ENCODE measurements at places on chromosomes 11 and 22.

DNA sequence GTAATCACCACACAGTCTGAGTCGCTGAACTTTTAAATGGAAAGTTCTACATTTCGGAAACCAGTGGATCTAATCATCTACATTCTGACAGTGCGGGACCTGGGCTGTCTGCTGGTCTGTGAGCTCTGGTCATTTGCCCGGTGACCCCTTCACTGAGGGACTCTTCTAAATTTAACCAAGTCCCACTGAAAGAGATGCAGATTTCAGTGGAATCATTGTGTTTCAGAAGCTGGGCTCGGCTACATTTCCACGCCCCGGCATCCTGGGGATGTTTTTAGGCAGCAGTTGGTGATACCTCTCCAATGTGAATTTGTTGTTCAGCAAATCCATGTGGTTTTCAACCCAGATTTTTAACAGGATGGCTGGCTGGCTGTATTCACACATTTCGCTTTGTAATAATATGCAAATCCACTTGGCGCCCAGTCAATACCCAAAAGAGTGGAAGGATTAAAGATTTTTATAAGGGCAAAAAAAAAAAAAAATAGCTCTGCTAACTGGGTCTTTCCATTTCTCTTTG, 145.5 kb upstream of the RASSF10 start:
- DNase-seq: no peak

GRCh38 chr11:129192150-129192549, at the start of gene ARHGAP32:
TSS of gene ARHGAP32 (minus strand) at chr11:129192325. CDS start at chr11:129192198, 127 bp downstream.
- DNase-seq: no peak

DNA sequence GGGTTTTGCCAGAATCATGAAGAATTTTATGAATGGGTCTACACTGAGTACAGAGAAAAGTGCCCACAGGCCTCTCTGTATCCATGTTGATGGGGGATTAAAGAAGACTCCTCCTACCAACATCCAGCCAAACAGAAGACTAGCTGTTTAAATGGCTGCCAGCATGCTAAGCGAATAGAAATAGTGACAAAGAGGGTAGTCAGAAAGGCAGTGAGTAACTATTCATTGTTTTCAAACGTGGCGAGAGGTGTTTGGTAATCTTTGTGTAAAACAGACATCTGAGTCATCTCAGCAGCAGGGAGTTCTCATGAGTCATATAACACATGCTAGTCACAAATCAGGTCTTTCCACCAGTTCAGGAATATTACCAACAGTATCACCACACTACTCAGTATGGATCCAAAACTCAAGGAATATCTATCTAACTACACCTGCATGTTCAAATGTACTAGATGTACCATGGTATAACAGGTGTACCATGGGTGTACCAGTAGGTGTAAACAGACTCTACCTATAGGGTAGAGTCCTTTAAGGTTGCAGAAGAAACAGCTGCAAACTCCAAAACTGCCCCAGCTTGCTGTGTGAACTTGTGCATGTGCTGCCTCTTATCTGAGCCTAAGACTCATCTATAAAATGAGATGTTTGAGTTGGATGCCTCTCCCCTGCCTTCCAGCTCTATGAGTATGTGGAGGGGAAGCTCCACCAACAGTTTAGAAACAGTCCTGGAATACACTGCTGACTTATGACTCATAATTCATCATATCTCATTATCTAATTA, 82.0 kb downstream of the SLC1A2 start:
- DNase-seq: no peak

- DNase-seq: no peak
Measured at GRCh38 chr11:45391168-45391850, 105.2 kb upstream of the SYT13 start.

DNA sequence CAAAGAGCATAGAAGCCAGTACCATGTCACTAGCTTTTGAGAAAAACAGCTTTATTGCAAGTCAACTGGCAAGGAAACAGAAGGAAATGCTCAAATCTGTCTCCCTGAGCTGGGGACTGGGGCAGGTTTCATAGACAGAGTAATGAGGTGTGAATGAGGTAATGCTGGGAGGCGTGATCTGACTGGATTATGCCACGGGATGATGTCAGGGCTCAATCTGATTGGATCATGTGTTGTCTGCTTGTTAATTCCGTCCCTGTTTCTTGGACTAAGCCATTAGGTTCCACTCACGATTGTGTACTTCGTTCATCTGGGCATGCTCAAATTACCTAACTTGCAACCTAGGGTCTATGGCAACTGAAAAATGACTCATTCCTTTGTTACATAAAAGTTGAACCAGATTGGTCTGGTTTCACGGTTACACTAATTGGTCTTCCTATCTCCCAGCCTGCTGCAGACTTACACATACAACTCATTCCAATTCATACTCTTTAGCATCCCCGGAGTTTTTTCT, 20.2 kb upstream of the OR10A5 start:
- DNase-seq: no peak

DNA sequence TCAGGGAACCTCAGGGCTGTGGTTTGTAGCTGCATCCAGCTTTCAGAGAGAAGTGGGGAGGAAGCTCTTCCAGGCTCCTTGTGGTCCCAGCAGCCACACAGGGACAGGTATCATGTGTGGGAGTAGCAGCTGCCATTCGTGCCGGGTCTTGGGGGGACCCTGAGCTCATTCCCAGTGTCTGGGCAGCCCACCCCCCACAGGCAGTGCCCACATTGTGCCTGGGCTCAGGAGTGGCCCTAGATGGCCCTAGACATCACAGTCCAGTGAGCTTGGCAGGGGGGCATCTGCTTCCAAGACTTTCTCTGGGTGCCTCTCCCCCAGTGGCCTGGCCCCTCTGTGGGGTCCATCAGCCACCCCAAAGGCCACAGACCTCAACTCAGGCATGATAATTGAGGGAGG, 619.7 kb downstream of the BRD1 start:
- DNase-seq: peak; percentile 23

DNA sequence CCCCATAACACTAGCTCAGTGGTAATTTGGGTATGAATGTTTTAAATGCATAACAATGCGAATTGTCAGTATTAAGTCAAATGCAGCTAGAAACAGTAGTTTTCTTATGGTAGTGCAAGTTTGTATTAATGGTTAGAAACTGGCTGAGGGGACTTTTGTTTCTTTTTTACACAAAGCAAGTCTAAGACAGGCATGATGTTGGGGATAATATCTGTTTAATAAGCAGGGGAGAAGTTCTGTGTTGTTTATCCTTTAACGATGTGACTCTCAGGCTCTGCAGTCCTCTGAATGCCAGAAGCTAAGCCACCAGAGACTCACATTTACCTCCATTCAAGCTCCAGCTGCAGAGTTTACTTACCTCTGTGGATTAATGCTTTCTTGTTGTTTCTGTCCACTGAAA, 67.8 kb downstream of the SYT9 start:
- DNase-seq: no peak

Measured in left forelimb (tissue), 1 donor.